ENCODE measurements at places on chromosomes 2 and 18.

GRCh38 chr2:71455741-71456569 lies 2.6 kb downstream of the DYSF start:
- peak overlapping the region; percentile 13 for H3K4me3 ChIP-seq
- no peak for DNase-seq
- peaks cover 35% of the 10 kb centered on the region for H3K27me3 ChIP-seq
- peak overlapping the region; percentile 95 for H3K27ac ChIP-seq
- H3K36me3 ChIP-seq = no peaks in the 10 kb centered on the region
- peaks cover 93% of the 10 kb centered on the region for H3K4me1 ChIP-seq

GRCh38 chr2:11509657-11510360 lies 24.0 kb upstream of the GREB1 start:
- H3K4me3 ChIP-seq = no peak overlapping the region
- H3K27me3 ChIP-seq = no peaks in the 10 kb centered on the region
- H3K36me3 ChIP-seq = no peaks in the 10 kb centered on the region
- no peak overlapping the region for H3K27ac ChIP-seq
- DNase-seq = no peak

DNA sequence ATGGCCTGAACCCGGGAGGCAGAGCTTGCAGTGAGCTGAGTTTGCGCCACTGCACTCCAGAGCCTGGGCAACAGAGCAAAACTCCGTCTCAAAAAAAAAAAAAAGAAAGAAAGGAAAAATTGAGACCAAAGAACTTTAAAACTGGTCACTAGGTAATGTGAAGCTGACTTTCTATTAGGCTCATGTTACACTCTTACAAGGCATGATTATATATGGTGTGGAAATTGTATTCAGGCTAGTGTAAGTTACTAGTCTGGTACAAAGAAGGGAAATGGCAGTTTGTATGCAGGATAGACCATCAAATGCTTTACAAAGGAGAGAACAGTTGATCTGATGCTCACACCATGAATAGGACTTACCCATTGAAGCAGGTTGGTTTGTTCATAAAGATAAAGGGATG lies 35.4 kb upstream of the ARMC9 start:
- peaks cover 18% of the 10 kb centered on the region for H3K36me3 ChIP-seq
- DNase-seq = no peak
- H3K27ac ChIP-seq = no peak overlapping the region
- no peaks in the 10 kb centered on the region for H3K27me3 ChIP-seq
- no peak overlapping the region for H3K4me3 ChIP-seq
- H3K4me1 ChIP-seq = no peaks in the 10 kb centered on the region

DNA sequence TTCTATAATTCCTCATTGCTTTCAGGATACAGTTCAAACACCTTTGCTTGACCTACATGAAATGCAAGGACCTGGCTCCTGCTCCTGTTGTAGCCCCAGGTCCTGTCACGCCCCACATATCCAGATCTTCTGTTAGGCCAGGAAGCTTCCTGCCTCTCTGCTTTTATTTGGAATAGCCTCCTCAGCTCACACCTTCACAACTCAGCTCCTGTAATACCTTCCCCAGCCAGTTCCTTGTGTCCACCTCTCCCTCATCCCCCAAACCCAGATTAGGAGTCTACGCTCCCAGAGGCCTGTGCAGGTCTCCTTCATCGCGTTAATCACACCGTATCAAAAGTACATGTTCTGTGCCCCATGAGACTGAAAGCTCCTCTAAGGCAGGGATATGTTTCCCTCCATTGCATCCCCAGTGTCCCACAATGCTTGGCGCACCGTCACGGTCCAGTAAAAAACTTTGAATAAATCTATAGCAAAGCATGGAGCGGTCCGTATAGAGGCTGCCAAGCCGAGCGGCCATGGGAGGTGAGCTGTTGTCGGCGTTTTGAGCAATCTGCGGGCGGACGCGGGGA lies 371 bp downstream of the MDH1B start:
- H3K36me3 ChIP-seq = peaks cover 31% of the 10 kb centered on the region
- H3K4me1 ChIP-seq = peaks cover 20% of the 10 kb centered on the region
- peak overlapping the region; percentile 96 for H3K4me3 ChIP-seq
- H3K27ac ChIP-seq = peak overlapping the region; percentile 88

DNA sequence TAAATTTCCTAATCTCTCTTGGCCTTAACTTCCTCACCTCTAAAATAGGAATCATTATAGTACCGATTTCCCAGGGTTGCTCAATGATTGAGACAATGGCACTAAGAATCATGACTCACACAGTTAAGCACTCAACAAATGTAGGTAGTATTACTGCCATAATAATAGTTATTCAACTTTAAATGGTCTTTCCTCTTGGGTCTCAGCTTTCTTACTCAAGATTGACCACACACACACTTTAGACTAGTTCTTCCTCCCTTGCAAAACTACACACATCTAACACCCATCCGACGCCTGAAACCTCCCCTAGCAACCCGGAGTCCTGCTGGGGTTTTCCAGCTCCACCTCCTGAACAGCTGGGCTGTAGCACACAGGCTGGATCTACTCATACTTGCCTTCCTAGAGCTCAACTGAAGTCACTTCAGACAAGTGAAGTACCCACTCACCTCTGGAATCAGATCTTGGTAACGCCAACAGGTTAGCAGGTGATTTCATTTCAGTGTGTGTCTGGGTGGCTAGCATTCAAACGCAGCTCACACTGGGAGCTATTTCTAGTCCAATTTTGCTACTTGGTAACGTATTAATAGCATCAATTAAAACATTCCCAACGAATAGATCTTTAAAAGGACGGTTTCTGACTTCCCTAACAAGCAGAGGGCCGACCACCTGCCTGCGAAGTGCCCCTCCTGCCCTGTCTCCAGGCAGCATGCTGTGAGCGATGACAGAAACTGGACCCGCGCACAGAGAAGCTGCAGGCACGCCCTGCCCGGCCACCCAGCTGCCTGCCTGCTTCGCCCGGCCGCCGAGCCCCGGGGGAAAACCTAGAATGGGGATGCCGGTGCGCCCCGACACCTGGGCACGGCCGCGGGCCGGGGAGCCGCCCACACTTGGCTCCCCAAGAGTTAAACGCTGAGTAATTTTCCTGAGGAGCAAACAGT lies 1.1 kb downstream of the UXS1 start:
- H3K4me1 ChIP-seq = peaks cover 24% of the 10 kb centered on the region
- DNase-seq = peak; percentile 92
- no peaks in the 10 kb centered on the region for H3K36me3 ChIP-seq
- peak overlapping the region; percentile 89 for H3K27ac ChIP-seq

Data from spleen (tissue), 13 donors.